Right cardiac atrium (tissue), 5 donors: ENCODE measurements at places on chromosomes 16 and 17. TPM values are rescaled to one million over a fixed set of nuclear protein-coding genes. Genes with fewer than 3 reads are reported as not detected.

DNA sequence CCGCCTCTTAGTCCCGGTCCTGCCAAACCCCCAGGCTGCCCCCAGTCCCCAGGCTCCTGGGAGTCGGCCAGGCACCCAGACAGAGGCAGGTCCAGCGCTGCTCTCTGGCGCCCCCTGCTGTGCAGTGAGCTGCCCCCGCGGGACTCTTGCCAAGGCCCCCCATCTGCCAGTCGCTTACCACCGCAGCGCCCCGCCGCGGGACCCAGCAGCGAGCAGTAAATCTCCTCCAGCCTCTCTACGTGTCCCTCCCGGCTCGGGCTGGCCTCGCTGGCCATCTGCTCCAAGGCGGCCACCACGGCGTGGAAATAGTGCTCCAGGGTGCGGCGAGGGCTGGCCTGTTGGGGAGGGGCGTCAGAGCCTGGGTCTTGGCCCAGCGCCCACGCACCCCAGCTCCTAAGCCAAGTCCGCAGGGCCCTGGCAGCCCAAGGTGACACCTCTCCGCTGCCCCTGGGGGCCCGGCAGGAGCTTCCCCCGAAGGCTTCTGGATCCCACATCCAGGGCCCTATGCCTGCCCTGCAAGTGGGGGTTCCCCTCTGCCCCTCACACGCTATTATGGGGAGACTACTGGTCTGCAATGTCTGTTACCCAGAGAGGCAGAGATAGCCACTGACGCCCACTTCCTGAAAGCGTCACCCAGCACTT, 33.7 kb upstream of the MFSD6L start:
- peak; percentile 60 for DNase-seq

GRCh38 chr16:80739523-80739922, 64.9 kb downstream of the CDYL2 start:
- DNase-seq, result no peak

- no peak for DNase-seq
Observed at GRCh38 chr16:50396761-50397535, 28.2 kb upstream of the BRD7 start.

DNA sequence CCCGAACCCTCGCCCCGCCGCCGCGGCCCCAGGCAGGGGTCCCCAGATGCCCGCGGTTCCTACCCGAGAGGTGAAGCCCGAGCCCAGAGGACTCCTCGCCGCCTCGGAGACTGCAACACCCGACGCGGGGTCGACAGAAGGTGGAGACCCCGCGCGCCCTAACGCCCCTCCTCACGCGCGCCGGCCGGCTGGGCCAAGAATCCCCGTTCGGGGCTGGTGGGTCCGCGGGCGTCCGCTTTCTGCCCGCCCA, 515 bp downstream of the SUMO2 start:
- no peak for DNase-seq

FSCN2 gene
- total RNA-seq, result 0.63 TPM

GRCh38 chr16:2341456-2342447, 1.2 kb upstream of the ABCA3 start:
- peak; percentile 78 for DNase-seq

C1QBP gene
- total RNA-seq, result 86.7 TPM

DNA sequence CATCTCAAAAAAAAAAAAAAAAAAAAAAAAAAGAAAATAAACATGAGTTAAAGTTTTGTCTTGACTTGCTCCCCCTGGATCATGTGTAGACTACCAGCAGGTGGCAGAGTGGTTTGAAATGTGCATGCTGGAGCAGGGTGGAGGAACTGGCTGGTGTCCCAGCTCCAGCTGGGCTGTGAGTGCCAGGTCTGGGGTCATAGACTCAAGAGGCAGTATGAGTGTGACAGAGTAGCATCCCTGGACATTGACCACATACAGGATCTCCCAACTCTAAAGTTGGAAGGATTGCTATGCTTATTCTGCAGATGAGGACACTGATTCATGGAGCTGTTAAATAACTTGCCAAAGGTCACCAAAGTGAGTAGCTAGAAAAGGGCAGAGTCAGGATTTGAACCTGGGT, 198.0 kb upstream of the MPHOSPH6 start:
- peak; percentile 77 for DNase-seq

RDM1 gene
- not detected for total RNA-seq
